ENCODE measurements at places on chromosomes 1 and 21.
A peak's percentile ranks its signal among the peaks of the same experiment; 100 is the strongest.

GRCh38 chr1:54944610-54945392 is 35.6 kb upstream of the TMEM61 start:
- DNase-seq: peak; percentile 91

DNA sequence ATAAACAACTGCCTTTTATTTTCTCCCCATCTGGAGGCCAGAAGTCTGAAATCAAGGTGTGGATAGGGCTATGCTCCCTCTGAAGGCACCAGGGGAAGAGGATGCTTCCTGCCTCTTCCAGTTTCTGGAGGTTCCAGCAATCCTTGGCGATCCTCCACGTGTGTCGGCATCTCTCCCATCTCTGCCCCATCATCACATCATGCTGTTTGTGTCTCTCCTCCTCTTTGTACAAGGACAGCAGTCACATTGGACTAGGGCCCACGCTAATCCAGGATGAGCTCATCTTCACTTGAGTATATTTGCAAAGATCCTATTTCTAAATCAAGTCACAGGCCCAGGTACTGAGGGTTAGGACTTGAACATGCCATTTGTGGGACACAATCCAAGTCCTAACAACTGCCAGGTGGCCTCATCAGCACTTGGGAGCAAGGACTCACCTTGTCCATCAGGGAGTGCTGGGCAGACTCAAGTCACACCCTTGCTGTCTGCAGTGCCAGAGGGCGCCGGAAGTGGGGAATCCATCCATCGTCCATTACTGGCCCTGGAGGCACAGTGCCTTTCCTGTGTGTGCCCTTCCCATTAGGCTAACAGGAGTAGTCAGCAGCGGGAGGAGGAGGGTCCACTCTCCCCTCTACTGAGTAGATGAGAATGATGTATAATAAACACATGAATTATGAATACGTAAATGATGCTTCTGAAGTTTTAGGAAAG is 185.4 kb upstream of the AJAP1 start:
- no peak for DNase-seq

GRCh38 chr1:31432592-31433395 is 19.8 kb downstream of the SERINC2 start:
- no peak for DNase-seq

GRCh38 chr1:204780630-204781029 is 90.0 kb upstream of the NFASC start:
- no peak for DNase-seq

GRCh38 chr1:982765-983436 is 1.0 kb upstream of the PERM1 start:
- DNase-seq: no peak

DNA sequence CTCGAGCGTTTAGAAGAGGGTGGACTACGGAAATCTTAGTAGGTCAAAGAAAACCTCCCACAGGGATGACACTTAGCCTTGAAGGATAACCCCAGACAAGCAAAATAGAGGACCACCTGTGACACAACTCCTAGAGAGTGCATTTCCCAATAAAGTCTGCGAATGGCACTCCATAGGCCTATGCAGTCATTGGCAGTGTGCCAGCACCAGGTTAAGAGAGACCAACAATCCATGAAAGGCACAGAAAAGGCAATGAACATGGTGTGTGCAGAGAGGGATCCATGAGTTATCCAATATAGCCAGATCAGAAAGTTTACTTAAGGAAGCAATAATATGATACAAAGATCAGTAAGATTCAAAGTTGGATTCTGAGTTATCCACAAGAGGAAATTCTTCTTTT is 45.2 kb upstream of the FMO2 start:
- DNase-seq: no peak

DNA sequence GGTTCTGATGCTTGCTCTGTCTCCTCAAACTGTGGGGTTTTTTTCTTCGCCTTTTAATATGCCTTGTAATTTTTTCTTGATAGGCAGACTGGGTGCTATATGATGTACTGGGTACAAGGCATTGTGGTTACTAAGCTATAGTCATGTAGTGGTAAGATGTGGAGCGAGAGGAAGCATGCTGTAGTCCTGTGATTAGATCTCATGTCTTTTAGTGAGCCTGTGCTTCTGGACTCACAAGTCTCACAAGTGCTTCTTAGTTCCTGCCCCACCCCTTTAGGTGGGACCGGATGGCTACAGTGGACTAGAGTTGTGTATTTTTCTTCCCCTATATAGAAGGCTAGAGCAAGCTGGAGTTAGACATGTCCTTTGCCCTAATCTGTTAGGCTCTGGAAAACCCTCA is 178.7 kb downstream of the DNM3 start:
- DNase-seq: no peak

GRCh38 chr1:153536012-153536670 is 350 bp upstream of the S100A6 start:
- DNase-seq: peak; percentile 93

DNA sequence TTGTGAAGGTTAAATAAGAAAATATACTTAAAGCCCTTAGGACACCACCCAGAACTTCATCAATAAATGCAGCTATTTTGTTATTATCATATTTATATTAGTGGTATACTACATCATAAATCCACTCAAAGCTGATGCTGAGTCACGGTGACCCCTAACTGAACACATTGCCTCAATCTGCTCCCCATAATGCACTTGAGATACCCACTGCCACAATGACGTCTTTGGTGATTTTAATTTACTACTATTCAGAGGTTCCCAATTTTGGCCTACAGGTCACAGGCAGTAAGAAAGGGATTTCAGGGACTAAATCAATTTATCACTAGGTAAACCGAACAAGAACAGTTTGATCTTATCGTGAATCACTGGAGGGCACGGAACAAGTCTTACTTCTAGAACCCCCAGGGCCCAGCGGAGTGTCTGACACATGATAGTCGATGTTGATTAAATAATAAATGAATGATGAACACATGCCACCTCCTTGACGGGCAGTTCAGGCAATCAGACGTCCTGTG is 493 bp upstream of the CHD1L start:
- DNase-seq: no peak

DNA sequence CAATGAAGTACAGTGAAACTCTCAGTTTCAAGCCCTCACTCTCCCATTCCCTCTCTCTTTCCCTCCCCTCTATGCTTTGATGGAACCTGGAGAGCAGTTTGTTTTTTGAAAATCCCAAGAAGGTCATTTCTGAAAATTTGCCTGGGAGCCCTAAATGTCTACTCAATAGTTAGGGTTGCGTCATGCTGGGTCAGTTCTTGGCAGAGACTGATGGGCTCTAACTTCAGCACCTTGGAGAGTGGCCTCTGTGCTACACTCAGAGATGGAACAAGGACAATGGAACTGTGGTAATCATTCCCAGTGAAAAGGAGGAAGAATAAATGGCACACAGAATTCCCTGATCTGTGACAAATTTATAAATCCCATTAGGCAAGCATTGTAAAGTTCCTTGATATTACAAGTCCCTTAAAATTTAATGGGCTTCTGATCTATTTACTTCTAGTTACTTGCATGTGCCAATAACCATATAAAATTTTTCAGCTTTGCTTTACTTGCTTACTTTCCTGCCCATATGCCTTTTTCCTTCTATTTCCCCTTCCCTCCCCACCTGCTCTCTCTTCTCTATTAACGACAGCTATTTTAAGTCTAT is 182.9 kb upstream of the KCND3 start:
- DNase-seq: peak; percentile 70

DNA sequence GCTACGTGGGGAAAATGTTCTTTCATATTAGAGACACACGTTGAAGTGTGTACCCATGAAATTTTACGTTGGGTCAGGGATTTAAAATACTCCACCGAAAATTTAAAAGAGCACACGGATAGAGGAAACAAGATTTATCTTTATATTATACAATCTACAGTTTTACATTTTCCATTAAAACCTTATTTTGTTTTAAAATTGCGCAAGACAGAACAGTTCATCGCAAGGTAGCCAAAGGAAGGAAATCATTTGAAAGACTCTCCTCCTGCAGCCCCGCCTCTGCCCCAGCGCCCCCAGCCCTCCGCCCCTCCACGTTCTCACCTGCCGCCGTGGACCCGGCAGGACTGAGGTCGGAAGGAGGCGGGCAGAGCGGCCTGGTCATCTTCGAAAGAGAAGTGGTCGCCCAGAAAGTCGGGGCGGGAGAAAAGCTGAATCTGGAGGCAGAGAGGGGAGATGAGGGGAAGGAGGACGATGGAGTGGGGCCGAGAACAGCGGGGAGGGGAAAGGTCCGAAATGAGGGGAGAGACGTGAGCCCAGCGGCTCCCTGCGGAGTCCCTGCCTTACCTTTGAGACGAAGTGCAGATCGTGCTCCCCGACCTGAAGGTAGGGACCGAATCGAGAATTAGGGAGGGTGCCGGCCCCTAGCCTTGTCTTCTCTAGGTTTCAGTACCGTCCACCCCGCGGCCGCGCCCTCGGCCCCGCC is 18.0 kb downstream of the CRYBG2 start:
- DNase-seq: no peak

- no peak for DNase-seq
Observed at GRCh38 chr1:230165536-230165935, 98.5 kb downstream of the GALNT2 start.

- DNase-seq: no peak
Observed at GRCh38 chr21:41090981-41091380, 77.0 kb upstream of the BACE2 start.

DNA sequence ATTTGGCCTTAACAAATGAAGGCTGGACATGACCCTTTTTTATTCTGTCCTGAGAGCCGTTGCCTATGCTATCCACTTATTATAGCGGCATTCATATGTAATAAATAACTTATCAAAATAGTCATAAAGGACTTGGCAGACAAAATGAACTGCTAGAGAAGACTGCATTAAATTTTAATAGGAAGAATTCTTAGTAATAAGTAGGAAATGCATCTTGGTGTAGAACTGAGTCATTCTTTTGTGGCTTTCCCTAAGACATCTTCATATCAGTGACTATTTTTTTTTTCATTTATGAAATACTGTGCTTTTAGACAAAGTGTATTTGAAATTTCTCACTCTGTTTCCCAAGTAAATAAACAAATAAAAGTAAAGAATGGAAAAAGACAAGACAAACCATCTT is 45.6 kb downstream of the PBX1 start:
- peak; percentile 61 for DNase-seq

DNA sequence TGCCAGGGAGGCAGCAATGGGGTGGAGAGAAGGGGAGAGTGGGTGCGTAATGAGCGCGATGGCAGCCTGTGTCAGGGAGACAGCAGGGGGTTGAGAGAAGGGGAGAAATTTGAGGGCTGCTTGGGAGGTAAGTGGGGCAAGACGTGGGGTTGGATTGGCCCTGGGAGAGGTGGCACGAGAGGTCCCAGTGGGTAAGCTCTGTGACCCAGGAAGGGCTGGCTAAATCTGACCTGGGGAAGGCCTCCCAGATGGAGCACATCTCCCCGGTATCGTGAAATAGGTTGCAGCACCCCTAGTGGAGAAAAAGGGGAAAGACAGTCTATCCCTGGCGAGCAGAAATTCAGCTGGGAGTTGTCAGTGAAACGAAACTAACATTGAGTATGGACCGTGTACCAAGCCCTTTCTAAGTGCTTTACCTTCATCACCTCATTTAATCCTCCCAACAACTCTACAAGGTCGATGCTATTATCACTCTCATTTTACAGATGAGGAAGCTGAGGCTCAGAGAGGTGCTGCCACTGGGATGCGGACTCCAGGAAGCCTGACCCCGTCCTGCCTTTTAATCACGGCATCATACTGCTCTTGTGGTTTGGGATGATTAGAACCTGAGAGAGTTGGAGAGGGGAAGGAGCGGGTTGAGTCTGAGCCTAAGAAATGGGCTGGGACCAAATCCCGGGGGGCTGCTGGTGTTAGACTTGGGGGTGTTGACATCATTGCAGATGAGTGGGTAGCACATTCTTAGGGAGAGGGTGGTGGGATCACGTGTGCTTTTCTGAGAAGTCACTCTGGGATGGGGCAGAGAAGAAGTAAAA is 56.6 kb upstream of the RPL11 start:
- DNase-seq: peak; percentile 87

GRCh38 chr1:185159966-185160365 is 3.0 kb downstream of the SWT1 start:
- no peak for DNase-seq

DNA sequence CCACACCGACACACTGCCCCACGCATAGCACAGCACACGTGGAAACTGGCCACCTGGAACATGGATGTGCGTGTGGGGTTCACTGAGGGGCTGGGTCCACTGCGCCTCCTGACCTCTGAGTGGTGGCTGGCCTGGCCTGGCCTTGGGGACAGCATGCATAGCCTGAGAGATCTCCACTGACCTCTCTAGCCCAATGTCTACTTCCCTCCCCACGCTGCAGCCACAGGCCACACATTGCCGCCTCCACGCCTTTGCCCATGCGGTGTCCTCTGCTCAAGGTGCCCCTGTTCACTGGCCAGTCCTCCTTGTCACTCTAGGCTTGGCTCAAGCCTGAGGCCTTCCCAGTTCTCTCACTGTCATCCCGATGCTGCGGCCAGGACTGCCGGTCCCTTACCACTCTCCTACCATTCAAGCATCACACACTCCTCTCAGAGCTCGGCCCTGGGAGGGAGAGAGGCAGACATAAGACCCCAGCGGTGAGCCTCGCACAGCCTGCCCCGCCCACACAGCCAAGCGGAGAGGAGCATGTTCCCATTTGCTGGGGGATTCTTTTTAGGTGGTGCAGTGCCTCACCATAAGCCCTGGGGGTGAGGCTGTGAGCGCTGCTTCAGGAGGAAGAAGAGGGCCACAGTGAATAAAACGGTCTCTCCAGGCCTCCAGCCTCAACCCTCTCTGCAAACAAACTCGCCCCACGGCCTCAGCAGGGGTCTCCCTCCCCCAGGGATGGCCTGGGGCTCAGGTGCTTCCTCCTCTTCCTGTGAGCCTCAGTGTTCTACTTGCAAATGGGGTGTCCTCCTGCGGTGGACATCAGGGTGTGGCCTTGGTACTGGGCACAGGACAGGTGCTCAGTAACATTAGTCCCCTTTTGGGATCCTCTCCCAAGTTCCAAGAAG is 80.8 kb downstream of the DMRTB1 start:
- DNase-seq: no peak

GRCh38 chr1:117112047-117112717 is 9.4 kb downstream of the TRIM45 start:
- no peak for DNase-seq

- no peak for DNase-seq
Observed at GRCh38 chr1:202045705-202046104, 35.3 kb downstream of the ELF3 start.

DNA sequence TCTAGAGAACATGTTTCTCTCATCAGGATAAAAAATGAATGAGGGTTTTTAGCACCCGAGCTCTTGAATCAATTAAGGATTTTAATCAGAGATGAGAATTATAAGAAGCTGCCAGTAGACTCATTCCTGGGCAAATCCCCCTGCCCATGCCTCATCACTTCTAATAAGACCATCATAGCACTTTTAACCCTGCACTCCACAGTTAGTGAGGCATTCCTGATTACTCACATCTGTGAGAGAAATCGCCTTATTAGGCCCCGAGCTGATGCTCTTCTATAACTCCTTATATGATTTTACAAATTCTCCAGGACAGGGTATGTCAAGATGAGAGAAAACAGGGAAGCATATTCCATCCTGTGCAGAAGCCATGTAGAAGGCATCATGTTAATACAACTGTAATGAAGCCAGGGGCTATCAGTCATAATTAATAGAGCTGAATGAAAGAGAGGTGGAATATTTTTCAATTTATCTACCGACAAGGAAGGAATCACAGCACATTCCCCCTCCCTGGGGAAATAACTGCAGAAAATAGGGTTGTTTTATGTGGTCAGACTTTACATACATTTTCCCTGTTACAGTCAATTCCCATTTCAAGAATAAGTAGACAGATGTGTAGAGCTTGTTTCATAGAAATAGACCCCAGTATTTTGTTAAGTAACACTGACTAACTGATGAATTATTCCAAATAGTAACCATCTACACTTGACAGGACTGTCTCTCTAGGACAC is 272.7 kb downstream of the HHIPL2 start:
- DNase-seq: no peak

All from cardiac fibroblast (primary cell).